ENCODE measurements at places on chromosomes 13 and 19.

DNA sequence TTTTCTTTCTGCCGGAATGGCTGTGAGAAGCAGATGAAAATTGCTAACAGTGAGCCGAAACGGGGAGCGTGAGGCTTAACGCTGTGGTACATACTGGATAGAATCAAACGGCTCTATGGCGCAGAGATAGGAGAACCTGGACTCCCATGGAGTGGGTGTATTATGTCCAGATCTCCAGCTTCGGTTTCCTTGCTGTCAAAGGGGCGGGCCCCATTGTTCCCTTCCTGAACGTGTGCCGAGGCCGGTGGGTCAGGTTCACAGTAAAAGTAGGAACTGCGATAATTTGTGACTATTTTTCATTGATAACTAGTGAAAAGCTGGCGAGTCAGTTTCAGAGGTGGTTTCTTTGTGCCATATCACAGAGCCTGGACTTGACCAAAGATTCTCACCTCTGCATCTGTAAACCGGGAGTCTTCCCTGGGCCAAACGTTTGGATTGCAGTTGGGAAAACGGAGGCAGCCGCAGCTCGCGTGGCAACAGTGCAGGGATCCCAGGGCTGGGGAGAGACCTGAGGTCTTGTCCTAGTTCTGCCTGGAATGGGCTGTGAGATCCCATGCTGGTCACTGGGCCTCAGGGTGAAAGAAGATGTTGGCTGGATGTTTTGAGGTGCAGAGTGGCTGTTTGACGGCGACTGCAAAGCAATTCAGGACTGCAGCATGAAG, 752 bp downstream of the RPL18A start:
- DNase-seq = no peak

- DNase-seq = peak; percentile 43
Observed at GRCh38 chr19:38544569-38545315, 73.0 kb downstream of the MAP4K1 start.

DNA sequence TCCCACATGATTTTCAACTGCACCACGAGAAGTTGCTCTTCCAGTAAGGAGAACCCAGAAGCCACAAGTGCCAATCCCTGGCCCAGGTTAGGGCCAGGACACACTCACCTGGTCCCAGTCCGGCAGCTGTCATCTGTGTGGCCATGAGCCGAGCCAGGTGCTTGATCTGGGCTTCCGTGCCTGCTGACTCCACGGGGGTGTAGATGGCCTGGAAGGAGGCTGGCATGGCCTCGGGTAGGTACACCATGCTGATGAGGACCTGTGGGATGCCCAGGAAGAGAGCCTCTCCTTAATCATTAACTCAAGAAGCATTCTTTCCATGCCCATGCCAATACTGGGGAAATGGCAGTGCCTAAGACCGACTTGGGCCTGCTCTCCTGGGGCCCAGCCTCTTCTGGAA, 19.9 kb upstream of the RSPH6A start:
- no peak for DNase-seq

GRCh38 chr13:85833921-85834320, 34.7 kb upstream of the SLITRK6 start:
- DNase-seq = no peak

DNA sequence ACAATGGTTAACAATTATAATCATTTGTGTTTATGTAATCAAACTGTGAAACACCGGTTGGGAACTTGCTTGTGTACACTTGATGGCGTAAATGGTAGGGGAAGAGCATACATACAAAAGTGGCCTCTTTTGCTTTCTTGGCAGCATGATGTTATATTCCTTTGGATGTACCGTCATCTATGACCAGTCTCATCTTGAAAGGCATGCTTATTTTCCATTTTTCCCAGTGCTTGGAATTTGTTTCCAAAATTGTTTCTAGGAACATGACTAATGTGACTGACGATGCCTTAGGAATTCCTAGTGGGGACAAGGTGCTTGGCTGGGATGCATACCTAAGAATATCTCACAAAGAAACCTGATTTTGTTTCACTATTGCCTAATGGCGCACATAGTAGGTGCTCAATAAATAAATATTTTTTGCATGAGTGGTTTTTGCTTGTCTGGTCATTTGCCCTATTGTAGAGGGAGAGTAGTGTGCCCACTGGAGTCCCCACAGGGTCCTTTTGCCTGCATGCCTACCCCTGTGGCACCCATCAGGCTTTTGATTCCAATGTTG, 45.5 kb downstream of the SAE1 start:
- no peak for DNase-seq

DNA sequence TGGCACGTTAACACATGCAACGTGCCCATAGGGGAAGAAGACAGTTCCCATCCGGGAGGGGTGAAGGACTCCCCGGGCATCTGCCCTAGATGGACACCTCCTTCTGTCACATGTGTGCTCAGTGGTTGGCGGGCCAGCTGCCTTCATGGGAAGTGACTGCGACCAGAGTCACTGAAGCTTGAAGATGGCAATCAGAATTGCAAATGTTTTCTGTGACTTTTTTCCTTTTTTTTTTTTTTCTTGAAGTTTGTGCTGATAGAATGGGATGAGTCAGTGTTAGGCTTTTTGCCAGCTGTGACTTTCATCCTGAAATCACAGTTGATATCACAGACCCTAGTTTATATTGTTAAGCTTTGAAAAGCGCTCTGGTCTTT, 109.2 kb upstream of the MCF2L start:
- no peak for DNase-seq

- DNase-seq = no peak
Observed at GRCh38 chr13:104616990-104617389, 1550.8 kb upstream of the SLC10A2 start.

- no peak for DNase-seq
Observed at GRCh38 chr13:71489041-71489440, 378.0 kb downstream of the DACH1 start.

DNA sequence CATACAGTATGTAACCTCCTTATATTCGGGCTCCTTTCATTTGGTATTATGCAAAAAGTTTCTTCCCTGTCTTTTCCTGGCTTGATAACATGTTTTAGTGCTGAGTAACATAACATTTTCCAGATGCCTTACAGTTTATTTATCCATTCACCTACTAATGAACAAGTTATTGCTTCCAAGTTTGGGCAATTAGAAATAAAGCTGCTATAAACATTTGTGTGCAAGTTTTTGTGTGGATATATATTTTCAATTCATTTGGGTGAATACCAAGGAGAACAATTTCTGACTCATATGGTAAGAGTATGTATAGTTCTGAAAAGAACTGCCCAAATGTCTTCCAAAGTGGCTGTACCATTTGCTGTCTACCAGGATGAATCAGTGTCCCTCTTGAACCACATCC, 360.9 kb downstream of the PCDH17 start:
- DNase-seq = no peak

- no peak for DNase-seq
Observed at GRCh38 chr13:113091891-113092775, 13.5 kb upstream of the F7 start.

DNA sequence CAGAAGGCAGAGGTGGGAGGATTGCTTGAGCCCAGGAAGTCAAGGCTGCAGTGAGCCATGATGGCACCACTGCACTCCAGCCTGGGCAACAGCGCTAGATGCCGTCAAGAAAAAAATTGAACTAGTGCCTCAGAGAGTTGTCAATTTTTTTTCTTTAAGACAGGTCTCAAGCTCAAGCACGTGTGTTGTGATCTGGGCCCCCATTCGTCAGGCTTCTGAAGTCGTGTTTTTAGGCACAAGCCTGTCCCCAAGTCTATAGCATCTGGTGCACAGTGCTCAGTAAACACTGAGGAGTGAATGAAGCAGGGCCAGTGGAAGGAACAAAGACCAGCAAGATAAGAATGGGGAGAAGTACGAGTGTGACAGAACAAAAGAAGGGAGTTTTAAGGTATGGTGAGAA, 23.7 kb upstream of the LAMP1 start:
- DNase-seq = no peak

DNA sequence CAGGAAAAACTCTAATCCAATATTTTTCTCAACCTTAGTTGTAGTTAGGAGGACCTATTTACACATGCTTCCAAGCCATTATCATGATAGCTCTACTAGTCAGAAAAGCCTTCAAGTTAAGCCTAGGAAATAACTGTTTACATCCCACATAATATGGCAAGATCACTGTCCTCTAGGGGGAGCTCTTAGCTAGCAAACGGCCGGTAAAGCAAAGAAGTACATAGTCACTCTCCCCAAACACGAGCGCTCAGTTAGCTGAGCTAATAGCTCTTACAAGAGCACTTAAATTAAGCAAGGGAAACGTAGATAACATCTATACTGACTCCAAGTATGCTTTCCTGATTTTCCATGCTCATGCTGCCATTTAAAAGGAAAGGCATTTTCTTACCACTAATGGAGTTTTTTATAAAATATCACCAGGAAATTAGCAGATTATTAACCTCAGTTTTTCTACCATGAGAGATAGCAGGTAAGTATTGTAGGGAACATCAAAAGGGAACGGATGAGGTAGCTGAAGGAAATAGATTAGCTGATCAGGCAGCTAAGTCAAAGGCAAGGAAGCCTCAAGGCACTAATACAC, 100.6 kb upstream of the PABPC3 start:
- peak; percentile 58 for DNase-seq
